Neural progenitor cell (in vitro differentiated cells): ENCODE measurements at places on chromosomes 7 and 10. TPM values are rescaled to one million over a fixed set of nuclear protein-coding genes. Genes with fewer than 3 reads are reported as not detected.

- no peak for DNase-seq
Observed at GRCh38 chr10:4813496-4813895, 12.5 kb upstream of the AKR1E2 start.

- no peak for DNase-seq
Observed at GRCh38 chr10:97796651-97797050, 24.9 kb upstream of the SFRP5 start.

DNA sequence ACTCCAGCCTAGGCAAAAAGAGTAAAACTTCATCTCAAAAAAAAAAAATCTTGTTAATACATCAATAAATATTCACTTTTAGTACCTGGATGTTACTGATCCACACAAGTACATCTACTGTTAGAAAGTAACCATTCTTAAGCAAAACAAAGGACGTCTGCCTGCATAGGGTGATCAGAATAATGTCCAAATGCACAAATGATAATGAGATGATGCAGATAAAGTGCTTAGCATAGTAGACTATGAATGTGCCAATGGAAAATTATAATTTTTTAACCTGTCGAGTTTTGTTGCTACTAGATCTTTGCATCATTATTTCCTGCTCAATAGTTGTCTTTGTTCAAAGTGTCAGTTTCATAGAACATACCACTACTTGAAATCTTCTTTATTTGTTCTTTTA, 109.6 kb upstream of the IMMP2L start:
- no peak for DNase-seq

DNA sequence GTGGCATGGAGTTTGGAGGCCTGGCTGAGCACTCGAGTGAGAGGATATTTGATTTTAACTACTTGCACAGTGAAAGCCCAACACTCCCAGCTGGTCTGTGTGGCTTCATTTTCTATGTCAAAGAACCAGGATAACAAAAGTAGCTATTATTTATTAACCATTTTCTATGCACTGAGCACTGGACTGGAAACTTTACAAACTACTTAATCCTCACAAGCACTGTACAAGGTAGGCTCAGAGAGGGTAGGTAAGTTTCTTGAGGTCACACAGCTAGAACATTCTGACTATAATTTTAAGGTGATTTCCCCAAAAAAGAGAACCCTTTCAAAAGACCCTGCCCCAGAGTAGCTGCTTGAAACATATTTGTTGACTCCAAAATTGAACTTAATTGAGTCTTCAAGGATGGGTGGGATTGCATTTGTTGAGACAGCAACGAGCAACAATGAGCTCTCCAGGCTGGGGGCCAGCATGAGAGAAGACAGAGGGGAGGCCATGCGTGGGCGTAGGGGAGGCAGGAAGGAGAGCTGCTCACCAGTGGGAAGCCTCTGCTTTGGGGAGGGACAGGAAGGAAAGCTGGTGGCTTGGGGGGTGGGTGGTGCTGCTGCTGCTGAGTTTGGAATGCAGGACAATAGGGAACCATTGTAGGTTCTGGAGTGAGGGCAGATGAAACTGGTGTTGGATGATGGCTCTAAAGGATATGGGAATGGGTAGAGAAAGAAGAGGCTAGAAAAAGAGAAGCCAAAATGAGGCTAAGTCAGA, 31.5 kb downstream of the FAM241B start:
- DNase-seq, result no peak

GRCh38 chr7:22675917-22676343, 51.1 kb upstream of the IL6 start:
- DNase-seq, result no peak

- DNase-seq, result no peak
Observed at GRCh38 chr7:146728141-146728540, 611.5 kb downstream of the CNTNAP2 start.

- DNase-seq, result no peak
Observed at GRCh38 chr7:135169964-135170273, 588 bp downstream of the CYREN start.

DNA sequence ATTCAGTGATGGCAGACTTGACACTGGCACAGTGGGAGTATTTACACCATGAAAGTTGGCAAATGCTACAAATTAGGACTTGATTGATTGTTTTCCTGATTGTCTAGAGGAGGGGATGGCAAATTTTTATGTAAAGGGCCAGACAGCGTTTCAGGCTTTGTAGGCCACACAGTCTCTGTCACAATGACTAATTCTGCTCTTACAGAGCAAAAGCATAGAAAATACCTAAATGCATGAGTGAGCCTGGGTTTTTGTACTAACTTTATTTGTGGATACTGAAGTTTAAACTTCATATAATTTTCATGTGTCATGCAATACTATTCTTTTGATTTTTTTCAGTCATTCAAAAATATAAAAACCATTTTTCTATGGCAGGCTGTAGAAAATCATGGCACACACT, 9.0 kb upstream of the ARMS2 start:
- no peak for DNase-seq

GRCh38 chr7:95993380-95993779, 221.0 kb downstream of the DYNC1I1 start:
- DNase-seq, result no peak

DNA sequence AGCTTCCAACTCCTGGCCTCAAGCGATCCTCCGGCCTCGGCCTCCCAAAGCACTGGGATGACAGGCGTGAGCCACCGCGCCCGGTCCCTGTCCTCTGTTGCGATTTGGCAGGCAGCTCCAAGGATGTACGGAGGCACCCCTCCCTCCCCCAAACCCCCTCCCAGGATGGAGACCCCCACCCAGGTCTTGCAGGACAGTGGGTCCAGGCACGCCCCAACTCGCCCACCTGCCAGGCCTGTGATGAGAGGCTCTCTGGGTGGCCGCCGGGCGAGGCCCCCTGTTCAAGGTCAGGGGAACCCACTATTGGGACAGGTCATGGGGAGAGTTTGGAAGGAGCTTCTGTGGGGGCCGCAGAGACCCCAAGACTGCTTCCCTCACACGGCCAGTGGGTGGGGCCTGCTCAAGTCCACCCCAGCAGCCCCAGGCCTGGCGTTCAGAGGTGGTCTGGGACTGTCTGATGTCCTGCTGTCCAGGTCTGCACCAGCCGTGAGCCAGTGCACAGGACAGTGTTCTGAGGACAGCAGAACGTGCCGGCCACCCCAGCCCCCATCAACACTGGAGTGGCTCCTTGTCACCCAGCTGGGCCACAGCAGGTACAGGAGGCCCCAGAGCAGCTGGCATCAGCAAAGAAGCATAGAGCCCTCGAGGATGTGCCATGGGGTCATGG, 2.5 kb downstream of the ADAP1 start:
- DNase-seq, result peak; percentile 1

- no peak for DNase-seq
Observed at GRCh38 chr10:66187053-66187733, 738.6 kb upstream of the LRRTM3 start.

DNA sequence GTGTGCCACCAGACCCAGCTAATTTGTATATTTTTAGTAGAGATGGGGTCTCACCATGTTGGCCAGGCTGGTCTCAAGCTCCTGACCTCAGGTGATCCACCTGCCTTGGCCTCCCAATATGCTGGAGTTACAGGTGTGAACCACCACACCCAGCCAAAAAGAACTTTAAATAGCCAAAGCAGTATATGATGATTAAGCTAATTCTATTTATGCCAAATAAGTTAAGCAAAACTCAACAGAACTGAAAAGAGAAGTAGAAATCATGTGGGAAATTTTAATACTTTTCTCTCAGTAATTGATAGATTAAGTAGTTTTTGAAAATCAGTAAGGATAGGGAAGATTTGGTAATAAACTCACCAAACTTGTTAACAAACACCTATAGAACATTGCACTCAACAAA, 24.5 kb upstream of the RHEB start:
- DNase-seq, result no peak

- no peak for DNase-seq
Observed at GRCh38 chr7:28446131-28446530, 33.8 kb downstream of the CREB5 start.

- no peak for DNase-seq
Observed at GRCh38 chr7:53672681-53673080, 637.2 kb downstream of the POM121L12 start.

DNA sequence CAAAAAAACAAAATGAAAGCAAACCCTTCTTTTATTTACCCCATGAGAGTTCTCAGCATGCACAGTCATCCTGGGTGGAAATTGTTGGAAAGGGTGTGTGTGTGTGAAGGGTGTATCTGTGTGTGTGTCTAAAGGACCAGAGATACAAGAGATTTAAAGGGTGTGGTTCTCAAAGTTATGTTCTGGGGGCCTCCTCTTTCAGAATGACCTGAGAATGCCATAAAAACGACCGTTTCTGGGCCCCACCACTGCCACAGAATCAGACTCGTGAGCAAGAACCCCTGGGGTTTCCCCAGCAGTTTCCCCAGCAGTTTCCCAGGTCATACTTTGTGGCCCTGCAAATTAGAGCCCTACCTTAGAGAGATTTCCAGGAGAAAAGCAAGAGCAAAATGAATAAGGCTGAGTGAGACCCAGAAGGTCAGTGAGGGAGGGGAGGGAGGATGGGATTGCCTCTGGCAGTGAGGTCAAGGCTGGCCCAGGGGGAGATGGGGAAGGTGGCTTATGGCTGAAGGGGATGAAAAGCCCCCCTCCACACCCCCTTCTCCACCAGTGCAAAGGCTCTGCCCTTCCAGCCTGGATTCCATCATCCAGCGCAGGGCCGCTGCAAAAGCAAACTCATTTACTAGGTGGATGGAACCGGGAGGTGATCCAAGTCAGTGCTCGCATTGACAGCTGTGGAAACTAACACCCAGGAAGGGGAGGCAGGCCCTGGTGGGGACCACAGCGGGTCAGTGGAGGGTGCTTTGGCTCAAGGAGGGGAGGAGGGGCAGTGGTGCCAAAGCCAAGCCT, 10.2 kb downstream of the PYROXD2 start:
- no peak for DNase-seq

DNA sequence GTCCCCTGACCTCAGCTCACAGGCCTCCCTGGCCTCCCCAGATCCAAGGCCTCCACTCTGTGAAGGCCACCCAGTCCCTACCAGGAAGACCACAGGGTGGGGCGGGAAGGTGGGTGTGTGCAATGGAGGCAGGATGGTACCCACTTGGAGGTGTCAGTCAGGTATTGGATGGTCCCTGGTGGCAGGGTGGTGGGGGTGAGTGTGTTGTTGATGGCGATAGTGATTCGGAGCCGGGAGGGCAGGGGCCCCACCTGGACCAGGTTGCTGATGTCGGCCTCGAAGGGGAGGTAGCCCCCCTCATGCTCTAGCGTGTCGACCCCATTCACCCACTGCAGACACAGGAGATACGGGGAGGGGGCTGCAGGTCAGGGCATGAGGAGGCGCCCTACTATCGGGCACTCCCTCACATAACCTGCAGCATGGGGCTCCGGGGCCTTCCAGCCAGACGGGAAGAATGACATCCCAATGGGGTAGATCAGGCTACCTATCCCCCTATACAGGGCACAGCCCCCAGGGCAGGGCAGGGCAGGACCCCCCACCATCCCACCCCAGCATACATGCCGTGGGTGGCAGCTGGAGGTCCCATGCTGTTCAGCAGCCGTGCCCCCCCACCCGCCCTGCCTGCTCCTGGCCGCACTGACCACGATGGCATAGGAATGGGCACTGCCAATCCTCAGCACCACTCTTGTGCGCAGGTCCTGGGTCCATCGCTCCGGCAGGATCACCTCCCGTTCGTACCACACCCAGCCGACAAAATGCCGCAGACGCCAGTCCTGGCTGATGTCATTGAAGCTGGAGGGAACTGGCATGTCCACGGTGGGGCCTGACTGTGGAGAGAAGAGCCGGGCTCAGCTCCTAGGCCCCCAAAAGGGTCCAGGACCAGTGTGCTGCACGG, 2.2 kb downstream of the GUSB start:
- no peak for DNase-seq

GRCh38 chr7:996079-996872, 13.3 kb downstream of the CYP2W1 start:
- DNase-seq, result no peak

DNA sequence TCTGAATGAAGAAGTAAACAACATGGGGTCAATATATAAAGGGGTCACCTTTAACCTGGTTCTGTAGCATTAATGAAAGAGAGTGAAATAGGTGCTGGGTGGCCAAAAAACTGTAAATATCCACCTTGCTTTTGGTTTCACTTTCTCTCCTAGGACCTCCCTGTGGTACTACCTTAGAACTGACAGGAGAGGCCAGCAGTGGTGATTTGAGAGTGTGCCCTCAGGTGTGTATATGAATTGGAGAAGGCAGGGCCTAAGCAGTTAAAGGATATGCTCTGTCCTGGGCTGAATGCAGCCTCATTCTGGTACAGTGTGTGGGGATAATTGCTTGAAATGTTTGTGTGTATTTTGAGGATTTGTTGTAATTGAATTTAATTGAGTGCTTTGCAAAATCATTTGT, 62.0 kb downstream of the BBS9 start:
- DNase-seq, result no peak

- no peak for DNase-seq
Observed at GRCh38 chr7:95059842-95060313, 152.5 kb downstream of the PPP1R9A start.

- DNase-seq, result no peak
Observed at GRCh38 chr10:58937423-58937822, 239.0 kb upstream of the PHYHIPL start.

DNA sequence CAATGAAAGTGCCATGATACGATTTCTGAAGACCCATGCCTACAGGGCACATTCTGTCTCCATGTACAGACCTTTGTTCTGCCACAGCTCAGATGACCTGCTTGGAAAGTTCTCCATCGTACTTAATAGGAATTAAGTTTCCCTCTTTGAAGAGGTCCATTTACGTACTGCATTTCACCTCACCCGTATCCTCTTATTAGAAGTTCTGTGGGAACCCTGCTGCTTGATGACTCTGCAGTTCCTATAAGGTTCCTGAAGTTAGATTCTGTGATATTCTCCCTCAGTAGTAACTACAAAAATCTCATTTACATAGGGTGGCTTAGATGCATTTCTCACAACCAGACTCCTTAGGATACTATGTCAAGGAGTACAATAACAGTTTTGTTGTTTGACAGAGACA, 50.9 kb downstream of the MINDY3 start:
- no peak for DNase-seq

- no peak for DNase-seq
Observed at GRCh38 chr10:80487421-80487785, 33.3 kb downstream of the TSPAN14 start.

- no peak for DNase-seq
Observed at GRCh38 chr10:50510517-50511473, 113.0 kb downstream of the SGMS1 start.

GRCh38 chr7:36657036-36657660, 67.1 kb downstream of the AOAH start:
- no peak for DNase-seq

The CAV1 gene
- total RNA-seq, result 0.19 and 1.2 TPM in 2 replicates

The PNLIP gene
- not detected in 2 replicates for total RNA-seq

The ANKRD1 gene
- 0.09 and 1.2 TPM in 2 replicates for total RNA-seq

The CFAP70 gene
- total RNA-seq, result 1.1 and 1.7 TPM in 2 replicates

The DNAJC12 gene
- 3.5 and 3.7 TPM in 2 replicates for total RNA-seq

The PAPOLB gene
- total RNA-seq, result 0.06 TPM in 1 of 2 replicates, not detected in the other

The FZD8 gene
- 5.0 and 20.7 TPM in 2 replicates for total RNA-seq

The AGK gene
- 32.7 and 42.6 TPM in 2 replicates for total RNA-seq

The CFAP43 gene
- 2.7 TPM in 2 replicates for total RNA-seq

The GPR85 gene
- 1.2 and 3.0 TPM in 2 replicates for total RNA-seq

The NPY4R gene
- total RNA-seq, result 0.22 TPM in 1 of 2 replicates, not detected in the other

The PON1 gene
- 1.7 and 1.8 TPM in 2 replicates for total RNA-seq
